ENCODE measurements at places on chromosomes 2 and 18.

DNA sequence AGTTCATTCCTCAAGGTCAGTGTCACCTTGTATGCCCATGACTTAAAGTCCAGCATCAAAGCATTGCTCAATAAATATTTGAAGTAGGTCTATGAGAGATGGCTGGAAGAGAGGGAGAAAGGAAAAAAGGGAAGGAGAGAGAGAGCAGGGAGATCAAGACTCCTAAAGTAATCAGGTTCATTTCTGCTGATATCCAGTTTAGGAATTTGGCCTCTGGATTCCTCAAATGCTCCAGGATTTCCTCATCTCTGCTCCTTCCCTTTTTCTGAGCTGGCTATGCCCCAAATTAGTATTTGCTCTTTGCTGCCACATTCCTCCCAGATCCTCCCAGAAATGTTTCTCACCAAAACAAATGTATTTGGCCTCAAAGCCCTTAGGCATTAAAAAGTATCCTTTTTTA lies 739.4 kb upstream of the CHAC2 start:
- DNase-seq: no peak

DNA sequence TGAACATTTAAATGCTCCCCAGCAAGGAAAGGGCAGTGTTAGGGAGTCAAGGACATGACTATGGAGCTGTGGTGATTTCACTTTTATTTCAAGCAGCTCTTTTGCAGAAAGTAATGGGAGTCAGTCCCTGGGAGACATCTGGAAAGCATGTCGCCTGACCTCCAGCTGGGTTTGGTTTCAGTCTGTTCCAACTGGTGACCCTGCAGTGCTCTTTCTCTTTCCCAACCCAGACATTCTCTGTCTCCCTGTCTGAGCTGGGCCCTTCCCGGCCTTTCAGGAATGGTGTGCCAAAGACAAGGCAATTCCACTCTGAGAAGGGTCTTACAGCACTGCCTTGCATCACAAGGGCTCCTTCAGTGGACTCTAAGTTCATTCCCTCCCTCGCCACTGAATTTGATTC lies 323.2 kb downstream of the OSR1 start:
- no peak for DNase-seq

GRCh38 chr18:48847807-48848486 lies 102.8 kb downstream of the SMAD7 start:
- DNase-seq: no peak

- DNase-seq: no peak
Observed at GRCh38 chr2:76861708-76862107, 660.5 kb downstream of the LRRTM4 start.

DNA sequence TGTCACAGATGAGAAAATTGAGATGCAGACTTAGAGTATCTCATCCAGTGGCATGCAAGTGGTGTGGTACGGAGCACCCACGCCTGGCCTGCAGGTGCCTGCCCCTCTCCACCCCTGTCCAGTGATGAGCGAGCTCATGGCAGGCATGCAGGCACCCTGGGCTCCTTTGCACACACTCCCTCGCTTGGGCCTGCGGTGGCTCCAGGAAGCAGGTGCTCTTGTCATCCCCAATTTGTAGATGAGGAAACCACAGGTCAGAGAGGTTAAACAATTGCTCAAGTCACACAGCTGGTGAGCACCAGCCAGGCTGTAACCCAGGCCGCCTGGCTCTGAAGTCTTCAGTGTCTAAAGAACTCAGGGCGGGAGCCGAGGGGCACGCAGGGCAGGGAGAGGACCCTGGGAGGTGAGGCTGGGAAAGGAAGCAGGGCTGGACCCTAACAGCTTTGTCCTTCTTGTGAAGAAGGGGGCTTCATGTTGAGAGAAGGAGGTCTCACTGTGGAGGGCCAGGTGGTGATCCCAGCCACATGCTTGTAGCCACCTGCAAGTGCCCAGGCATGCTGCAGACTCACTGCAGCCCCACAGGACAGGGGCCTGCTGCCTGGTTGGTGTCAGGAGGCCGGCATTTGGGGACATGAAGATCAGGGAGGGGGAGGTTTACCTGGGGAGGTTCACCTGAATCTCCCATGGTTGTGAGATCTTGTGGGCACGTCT lies 166.2 kb downstream of the SH3RF3 start:
- DNase-seq: no peak

DNA sequence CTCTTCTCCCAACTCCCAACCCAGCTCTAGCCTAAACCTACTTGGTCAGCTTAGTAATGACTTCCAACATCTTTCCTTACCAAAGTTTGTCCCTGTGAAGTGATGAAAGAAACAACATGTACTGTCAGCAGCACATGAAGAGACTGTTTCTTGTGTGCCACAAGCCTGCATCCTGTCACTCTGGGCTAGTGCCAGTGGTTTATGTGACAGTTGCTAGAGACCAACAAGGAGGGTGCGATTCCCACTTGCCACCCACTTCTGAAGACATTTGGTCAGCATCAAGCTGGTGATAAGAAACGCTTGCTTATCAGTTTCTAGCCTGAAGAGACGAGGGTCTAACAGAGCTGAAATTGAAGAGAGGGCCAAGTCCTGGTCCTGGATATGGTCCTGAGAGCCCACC lies 132.6 kb downstream of the COL4A4 start:
- DNase-seq: no peak

DNA sequence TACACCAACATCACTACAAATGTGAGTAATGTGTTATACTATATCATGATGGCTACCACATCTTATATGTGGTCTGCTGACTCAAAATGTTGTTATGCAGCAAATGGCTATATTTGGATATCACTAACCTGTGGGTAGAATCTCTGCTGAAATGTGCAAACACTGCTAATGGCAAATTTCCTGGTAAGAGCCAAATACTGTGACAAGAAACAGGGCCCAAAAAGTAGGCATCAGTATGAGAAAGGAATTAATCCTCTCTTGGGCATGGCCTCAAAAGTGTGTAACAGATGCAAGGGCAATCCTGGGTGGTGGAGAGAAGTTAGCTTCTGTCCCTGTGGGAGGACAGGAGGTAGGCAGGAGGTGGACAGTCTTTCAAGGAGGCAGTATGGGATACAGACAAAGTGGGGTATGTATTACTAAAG lies 13.3 kb downstream of the ATF2 start:
- DNase-seq: no peak

- DNase-seq: peak; percentile 50
Observed at GRCh38 chr18:51654488-51655326, 457.2 kb upstream of the MEX3C start.

DNA sequence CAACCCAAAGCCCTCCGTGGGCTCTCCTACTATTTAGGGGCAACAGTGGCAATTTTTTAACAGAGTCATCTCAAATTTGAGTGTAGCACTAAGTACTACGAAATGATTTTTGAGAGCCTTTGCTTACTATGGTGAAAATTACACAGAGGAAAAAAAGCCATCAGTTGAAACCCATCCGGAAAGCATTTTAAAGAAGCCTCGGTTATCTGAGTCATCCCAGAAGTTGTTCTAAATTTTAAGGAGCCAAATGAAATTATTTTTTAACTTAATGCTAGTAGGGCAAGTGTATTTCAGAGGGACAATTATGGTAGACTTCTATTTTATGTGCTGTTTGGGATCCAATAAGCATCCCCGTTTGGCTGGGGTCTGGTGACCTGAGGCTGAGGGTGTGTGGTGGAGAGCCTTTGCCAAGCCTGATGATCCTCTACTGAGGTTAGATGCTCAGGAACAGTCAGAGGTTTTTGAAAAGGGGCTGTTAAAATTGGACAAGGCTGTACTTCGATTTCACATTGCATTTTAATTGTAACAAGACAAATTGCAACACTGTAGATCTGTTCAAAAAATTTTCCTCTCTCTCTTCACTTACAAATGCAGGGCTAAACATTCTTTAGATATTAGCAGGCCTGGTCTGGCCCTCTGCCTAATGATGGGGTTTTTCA lies 47.0 kb downstream of the RAPGEF4 start:
- DNase-seq: no peak

- no peak for DNase-seq
Observed at GRCh38 chr2:186584053-186584452, 5.8 kb upstream of the ITGAV start.

DNA sequence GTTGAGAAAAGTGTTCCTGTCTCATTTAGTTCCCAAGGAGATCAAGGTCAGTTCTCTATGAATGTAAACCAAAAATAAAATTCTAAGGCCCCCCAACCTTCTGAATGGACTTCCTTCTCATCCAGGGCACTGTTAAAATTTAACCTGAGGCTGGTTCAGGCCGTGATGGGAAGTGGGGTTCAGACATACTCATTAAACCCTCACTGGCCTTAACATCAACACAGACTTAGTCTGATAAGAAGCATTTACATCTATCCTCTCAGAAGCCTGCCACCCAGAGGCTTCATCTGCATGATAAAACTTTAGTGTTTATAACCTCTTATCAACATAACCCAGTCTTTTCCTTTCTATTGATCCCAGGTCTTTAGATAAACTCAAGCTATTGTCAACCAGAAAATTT lies 22.4 kb downstream of the ITSN2 start:
- no peak for DNase-seq

GRCh38 chr2:17573085-17573803 lies 32.7 kb downstream of the VSNL1 start:
- no peak for DNase-seq

DNA sequence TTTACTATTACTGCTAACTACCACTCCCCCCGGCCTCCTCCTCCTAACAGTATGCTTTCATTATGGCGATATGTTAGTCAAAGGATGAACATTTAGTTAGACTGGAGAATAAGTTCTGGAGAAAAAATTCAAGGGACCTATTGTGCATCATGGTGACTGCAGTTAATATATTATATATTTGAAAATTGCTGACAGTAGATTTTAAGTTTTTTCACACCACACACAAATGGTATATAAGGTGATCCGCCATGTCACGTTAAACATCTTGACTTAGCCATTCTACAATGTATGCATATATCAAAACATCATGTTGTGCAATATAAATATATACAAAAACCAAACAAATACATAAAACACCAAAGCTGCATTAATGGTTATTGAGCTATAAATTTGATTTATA lies 873.7 kb downstream of the CNTNAP5 start:
- DNase-seq: no peak

GRCh38 chr18:21184396-21184996 lies 57.5 kb upstream of the GREB1L start:
- no peak for DNase-seq

GRCh38 chr2:190693533-190694232 lies 44.8 kb downstream of the NAB1 start:
- DNase-seq: peak; percentile 68

- DNase-seq: no peak
Observed at GRCh38 chr2:164984428-164984827, 29.1 kb upstream of the SLC38A11 start.

DNA sequence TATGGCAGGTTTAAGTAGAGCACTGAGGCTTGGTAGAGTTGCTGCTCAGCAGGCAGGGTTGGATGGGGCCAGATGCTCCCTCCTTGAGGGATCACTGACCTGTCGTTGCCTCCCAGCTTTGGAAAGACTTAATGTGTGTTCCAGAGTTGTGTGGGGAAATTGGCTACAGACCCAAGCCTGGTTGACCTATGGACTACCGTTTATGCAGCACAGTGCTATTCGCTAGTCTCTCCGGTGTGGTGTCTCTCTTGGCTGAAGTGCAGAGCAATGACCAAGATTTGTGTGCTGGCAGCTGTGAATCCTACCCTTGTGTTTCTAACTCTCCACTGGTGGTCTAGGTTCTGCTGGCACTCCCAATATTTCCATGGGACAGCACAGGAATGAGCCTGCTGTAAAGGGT lies 29.8 kb upstream of the SLC4A10 start:
- DNase-seq: no peak

DNA sequence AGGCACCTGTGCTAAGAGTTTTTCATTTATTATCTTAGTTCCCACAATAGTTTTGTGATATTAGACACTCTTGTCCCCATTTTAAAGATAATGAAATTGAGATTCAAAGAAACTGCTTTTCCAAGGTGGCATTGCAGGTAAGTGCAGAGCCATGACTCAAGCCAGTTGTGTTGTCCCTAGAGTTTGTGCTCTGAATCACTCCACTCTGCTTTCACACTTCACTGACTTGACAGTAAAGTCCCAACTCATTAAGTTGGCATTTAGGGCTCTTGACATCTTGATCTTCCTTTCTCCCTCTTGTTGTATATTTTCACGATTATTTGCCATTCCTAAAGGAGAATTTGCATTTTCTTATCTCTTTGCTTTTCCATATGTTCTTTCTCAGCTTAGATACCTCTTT lies 114.3 kb downstream of the DIS3L2 start:
- no peak for DNase-seq

DNA sequence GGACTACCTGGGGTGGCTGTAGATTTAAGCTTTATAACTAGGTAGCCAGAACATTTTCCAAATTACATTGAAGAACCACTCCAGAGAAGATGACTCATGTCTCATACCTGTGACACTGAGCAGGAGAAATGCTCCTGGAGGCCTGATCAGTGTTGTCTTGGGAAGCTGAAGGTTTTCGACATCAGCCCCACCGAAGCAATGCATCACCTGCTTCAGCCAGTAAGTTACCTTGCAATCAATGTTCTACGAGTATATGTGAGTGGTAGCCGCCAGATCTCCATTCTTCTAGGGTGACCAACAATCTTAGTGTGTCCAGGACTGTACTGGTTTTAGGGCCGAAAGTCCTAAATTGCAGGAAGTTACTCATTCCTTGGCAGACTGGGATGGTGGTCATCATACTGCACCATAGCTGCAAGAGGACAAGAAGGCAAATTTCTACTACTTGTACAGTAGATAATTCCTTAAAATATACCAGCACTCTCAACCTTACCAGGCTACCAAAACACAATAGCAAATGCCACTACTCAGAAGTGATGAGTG lies 109.3 kb upstream of the LINC00305 start:
- no peak for DNase-seq

- DNase-seq: no peak
Observed at GRCh38 chr2:38038682-38039081, 37.3 kb downstream of the CYP1B1 start.

GRCh38 chr2:134406311-134406710 lies 152.4 kb downstream of the MGAT5 start:
- DNase-seq: no peak

DNA sequence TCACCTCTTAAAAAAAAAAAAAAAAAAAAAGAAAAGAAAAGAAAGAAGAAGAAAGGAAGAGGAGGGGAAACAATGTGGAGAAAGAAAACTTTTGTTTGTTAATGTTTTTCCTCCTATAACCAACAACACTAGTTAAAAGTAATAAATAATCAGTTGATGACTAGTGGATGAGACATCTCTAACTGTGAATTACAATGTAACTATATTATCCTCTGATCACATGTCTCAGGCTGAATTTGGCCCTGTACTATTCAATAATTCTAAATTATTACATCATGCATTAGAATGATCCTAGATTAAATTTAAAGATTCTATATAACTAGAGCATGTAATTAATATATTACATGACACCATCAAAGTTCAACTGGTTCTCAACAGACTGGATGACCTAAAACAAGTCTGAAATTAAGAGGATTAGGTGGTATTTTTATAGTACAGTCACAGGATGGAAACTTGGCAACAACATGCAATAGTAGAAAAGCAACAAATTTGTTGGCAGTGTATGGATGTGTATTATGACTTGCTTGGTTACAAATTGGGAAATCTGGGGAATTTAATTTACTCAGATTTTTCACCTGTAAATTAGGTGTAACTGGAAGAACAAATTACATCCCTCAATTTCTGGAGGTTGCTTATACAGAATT lies 269.3 kb upstream of the SETBP1 start:
- no peak for DNase-seq

- DNase-seq: no peak
Observed at GRCh38 chr2:28627722-28628480, 123.7 kb upstream of the PPP1CB start.

Measured in DMS 273 treated with DMSO at 0.1 percent for 48 hours (cell line).